Stimulated activated CD8-positive, alpha-beta memory T cell treated with anti-CD3 and anti-CD28 coated beads, Interleukin-2, amount 100 ng/mL, for 1 hour (primary cell): ENCODE measurements at places on chromosomes 5 and 9.

- DNase-seq = no peak
Measured at GRCh38 chr5:137866541-137867388, 895 bp upstream of the MYOT start.

DNA sequence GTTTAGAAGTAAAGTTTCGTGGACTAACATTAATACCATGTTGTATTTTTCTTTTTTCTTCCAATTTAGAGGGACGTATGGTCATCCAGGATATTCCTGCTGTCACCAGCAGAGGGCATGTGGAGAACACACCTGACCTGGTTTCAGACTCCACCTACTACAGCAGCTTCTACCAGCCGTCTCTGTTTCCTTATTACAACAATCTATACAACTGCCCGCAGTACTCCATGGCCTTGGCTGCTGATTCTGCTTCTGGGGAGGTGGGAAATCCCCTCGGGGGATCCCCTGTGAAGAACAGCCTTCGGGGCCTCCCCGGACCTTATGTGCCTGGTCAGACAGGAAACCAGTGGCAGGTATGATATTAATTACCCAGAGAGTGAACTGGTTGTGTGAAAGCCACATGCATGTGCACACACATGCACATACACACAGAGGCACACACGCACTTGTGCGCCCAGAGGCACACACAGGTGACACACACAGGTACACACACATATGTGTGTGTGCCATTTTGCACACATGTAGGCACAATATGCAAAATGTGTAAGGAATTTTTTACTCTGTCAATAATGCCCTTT, 52.4 kb downstream of the DMRT1 start:
- peak; percentile 13 for DNase-seq

- no peak for DNase-seq
Measured at GRCh38 chr9:129655696-129656095, 9.8 kb upstream of the PRRX2 start.

DNA sequence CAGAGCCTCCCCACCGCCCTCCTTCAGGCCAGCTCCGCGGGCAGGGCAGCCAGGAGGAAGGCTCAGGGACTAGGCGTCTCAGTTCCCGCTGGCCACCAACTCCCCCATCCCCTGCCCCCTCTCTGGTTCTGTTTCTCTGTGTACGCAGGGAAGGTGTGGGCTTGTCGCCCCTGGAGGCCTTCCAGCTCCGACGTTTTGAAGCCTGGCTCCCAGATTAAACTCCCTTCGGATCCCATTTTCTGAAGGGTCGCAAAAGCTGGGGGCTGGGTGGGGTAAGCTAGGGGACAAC, 346 bp downstream of the ATOX1 start:
- no peak for DNase-seq

- no peak for DNase-seq
Measured at GRCh38 chr5:51746023-51746422, 362.8 kb downstream of the ISL1 start.

DNA sequence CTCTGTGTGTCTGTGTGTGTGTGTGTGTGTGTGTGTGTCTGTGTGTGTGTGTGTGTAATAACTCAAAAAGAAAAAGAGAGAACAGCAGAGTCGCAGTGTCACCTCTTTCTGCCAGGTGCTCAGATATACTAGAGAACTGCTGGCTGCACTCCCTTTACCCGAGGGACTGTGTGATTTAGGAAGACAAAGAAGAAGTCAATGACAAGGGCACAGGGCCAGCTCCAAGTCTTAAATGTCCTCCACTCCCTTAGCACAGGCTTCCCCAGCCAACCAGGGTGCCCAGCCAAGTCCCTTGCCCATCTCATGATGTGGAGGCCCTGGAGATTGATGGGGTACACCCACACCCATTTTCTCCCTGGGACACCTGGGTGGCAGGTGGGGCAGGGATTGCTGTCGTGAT, 8.7 kb downstream of the CCNJL start:
- DNase-seq = no peak

DNA sequence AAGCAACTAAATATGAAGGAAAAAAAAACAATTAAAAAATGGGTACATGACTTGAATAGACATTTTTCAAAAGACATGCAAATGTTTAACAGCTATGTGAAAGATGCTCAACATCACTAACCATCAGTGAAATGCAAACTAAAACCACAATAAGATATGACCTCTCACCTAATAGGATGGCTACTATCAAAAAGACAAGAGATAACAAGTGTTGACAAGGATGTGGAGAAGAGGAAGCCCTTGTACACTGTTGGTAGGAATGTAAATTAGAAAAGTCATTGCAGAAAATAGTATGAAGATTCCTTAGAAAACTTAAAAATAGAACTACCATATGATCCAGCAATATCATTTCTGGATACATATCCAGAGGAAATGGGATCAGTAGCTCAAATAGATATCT, 324.7 kb upstream of the TLE4 start:
- no peak for DNase-seq

- no peak for DNase-seq
Measured at GRCh38 chr5:159257629-159258283, 5.3 kb upstream of the UBLCP1 start.

- DNase-seq = no peak
Measured at GRCh38 chr9:6029604-6030274, 14.3 kb upstream of the RANBP6 start.

DNA sequence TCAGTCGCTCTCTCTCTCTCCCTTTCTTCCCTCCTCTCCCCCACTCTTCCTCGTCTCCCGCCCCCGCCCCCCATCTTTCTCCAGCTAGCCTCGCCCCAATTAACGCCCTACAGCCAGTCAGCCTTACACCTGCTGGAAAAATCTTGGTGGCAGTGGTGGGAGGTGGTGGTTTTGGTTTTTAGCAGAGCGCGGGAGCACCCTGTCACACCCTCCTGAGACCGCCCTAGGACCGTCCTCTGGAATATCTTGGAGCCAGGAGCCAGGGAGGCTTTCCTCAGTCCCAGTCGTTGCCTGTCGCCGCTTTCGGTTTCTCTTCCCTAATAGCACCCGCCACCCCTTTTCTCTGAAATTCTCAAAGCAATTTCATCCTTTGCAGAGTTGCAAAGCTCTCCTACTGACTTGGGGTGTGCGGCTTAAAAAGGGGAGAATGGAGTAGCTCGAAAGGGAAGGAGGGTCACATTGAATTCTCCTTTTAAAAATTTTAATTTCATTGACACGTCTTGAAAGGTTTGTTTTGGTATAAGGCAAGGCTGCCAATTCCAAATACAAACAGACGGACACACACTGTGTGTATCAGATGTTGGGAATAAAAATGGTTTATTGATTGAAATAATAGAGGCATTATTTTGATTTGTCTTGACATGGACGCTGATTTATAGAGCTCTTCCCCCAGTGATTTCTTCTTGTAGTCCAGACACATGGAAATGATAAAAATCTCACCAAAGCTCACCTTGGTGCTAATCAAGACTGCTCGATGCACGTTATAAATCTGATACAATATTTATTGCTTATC, 301.3 kb downstream of the PARP8 start:
- no peak for DNase-seq

GRCh38 chr5:180296771-180297170, 4.9 kb upstream of the MAPK9 start:
- DNase-seq = no peak

- DNase-seq = no peak
Measured at GRCh38 chr5:57298985-57299491, 125.2 kb downstream of the GPBP1 start.

DNA sequence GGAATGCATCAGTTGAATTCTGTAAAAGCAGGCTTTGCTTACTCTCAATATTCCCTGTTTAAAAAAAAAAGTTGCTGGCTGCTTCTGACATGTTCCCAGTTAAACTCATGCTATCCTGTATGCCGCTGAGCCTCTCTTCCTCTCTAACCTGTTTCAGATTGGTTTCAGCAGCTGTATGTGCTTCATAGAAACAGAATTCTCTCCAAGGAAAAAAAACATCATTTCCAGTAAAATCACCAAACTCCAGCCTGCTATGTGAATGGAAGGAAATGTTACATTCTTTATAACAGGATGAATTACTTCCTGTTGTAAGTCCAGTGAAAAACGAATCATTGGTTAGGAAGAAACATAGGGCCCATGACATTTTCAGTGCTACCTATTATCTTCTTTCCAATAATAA, 25.7 kb upstream of the KCNV2 start:
- DNase-seq = no peak

- DNase-seq = no peak
Measured at GRCh38 chr9:114233491-114234185, 78.3 kb downstream of the COL27A1 start.

DNA sequence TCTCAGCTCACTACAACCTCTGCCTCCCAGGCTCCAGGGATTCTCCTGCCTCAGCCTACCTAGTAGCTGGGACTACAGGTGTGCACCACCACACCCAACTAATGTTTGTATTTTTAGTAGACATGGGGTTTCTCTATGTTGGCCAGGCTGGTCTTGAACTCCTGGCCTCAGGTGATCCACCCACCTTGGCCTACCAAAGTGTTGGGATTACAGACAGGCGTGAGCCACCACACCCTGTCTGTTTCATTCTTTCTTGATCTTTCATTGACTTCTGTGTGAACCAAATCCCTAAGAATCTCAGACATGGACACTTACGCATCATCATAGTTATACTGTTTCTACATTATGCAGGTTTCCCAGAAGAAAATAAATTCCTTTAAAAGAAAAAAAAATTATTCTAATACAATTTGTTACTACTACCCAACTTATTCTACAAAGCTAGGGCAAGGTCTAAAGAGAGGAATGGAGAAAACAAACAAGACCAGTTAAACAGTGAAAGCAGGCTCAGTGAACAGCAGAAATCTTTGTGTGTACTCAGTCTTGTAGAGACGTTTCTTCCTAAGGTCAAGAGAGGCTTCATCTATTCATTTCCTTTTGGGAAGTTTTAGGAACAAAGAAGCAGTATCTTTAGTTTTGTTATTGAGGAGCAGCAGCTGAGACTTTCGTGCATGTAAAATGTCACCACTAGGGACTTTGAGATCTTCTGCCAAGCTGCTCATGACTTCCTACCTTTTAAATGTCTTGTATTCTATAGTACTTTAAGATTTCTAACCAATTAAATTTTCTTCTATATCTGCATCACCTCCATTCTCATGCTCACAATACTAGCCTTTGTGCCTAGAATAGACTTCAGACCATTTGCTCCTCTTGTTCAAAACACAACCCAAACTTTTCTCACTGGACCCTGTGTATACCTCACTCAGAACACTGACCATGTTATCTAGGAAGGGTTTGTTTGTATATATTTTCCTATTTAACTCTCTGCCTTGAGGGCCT, 5.6 kb upstream of the HMGCR start:
- DNase-seq = no peak

DNA sequence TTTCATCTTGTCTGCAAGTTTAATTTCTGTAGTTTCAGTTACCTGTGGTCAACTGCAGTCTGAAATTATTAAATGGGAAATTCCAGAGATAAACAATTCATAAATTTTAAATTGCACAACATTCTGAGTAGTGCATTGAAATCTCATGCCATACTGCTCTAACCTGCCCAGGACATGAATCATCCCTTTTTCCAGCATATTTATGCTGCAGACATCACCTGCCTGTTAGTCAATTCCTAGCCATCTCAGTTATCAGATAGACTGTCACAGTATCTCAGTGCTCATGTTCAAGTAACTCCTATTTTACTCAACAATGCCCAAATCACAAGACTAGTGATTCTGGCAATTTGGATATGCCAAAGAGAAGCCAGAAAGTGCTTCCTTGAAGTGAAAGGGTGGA, 223.0 kb upstream of the GRIA1 start:
- no peak for DNase-seq

- no peak for DNase-seq
Measured at GRCh38 chr5:99191206-99191745, 262.5 kb upstream of the CHD1 start.
